AML-193 (cell line): ENCODE measurements at places on chromosomes 7 and 10.

DNA sequence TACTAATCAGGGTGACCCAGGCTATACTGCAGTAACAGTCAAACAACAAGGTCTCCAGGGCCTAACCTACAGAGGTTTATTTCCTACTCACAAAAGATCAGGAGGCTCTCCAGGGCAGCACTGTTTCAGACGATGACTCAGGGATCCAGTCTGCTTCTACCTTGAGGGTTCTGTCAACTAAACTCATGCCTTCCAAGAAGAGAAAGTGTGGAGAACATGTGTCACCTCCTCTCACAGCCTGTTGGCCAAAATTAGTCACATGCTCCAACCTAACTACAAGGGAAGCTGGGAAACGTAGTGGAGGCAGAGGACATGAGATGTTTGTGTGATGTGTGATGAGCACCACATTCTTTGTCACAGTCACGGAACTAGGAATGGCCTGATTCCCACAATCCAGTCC lies 14.7 kb upstream of the INA start:
- DNase-seq, result no peak

DNA sequence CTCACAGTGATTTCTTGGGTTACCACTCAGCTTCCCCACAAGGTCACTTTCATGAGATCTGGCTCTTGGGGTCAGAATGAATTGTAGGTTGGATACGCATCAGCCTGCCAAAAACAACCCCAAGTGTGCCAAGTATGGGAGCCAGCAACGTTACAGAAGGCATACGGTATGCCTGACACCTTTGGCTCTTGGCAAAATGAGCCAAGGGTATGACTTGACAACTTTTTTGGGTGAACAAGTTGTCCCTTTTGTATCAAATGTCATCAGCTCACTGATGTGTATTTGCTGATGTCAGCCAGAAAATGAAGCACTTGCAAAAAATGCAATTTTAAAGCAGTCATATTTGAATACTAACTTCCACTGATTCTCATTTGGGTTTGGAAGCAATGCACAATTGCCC lies 168.4 kb downstream of the CACNB2 start:
- no peak for DNase-seq

DNA sequence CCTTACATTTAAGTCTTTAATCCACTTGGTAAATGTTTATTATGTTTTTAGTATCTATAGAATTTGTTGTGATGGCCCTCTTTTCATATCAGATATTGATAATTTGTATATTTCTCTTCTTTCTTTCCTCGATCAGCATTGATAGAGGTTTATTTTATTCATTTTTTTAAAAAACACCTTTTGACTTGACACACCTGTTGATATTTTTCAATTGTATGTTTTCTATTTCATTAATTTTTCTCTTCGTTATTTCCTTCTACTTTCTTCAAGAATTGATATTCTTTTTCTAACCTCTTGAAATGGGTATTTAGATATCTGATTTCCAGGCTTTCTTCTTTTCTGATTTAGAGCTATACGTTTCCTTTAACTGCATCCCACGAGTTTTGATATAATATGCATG lies 50.9 kb downstream of the BTBD16 start:
- DNase-seq, result no peak

- DNase-seq, result no peak
Measured at GRCh38 chr7:110801502-110801901, 289.4 kb upstream of the LRRN3 start.

- DNase-seq, result peak; percentile 14
Measured at GRCh38 chr7:362402-363096, 72.6 kb downstream of the FOXL3 start.

GRCh38 chr7:88165697-88166096 lies 54.1 kb downstream of the SRI start:
- peak; percentile 68 for DNase-seq

- DNase-seq, result no peak
Measured at GRCh38 chr10:100895896-100896295, 16.9 kb upstream of the SLF2 start.

- no peak for DNase-seq
Measured at GRCh38 chr7:96212474-96212873, 109.4 kb downstream of the SLC25A13 start.
